A549 treated with dexamethasone at 1 μM for 4 hours (cell line): ENCODE measurements at places on chromosomes 16 and 17. TPM values are rescaled to one million over a fixed set of nuclear protein-coding genes. Genes with fewer than 3 reads are reported as not detected.

The HEATR9 gene
- total RNA-seq = not detected in 5 replicates

The STX8 gene
- total RNA-seq = 63.7 to 82.3 TPM (median 65.0 TPM) in 5 replicates

The ZP2 gene
- total RNA-seq = not detected in 5 replicates

The ZG16 gene
- total RNA-seq = not detected in 5 replicates

The HSD17B1 gene
- total RNA-seq = 0.89 to 1.5 TPM (median 1.2 TPM) in 5 replicates
